ENCODE measurements at places on chromosomes 4 and X. TPM values are rescaled to one million over a fixed set of nuclear protein-coding genes. Genes with fewer than 3 reads are reported as not detected.

- DNase-seq = no peak
- 0 out of 2 replicates have a peak, but pooled peaks cover 4% of the 10 kb centered on the region for H3K36me3 ChIP-seq
- no peak overlapping the region for H3K27ac ChIP-seq
- no peaks in the 10 kb centered on the region for H3K4me1 ChIP-seq
These were observed 86.7 kb downstream of the PTTG2 start for GRCh38 chr4:38046727-38047489.

DNA sequence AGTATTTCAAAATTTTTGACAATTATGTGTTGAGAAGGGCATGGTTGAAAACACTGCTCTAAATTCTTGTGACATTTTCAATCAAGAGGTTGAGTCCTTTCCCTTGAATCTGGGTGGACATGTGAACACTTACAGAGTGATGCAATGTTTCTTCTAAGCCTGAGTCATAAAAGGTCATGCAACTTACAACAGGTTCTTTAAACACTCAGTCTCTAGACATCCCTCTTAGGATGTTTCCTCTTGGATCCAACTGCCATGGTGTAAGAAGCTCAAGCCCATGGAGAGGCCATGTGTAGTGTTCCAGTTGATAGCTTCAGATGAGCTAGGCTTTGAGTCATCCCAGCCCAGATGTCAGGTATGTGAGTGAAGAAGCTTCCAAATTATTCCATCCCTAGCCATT is 232.2 kb upstream of the MAOA start:
- no peaks in the 10 kb centered on the region for H3K27me3 ChIP-seq
- no peaks in the 10 kb centered on the region for H3K36me3 ChIP-seq
- H3K27ac ChIP-seq = no peak overlapping the region
- H3K4me3 ChIP-seq = no peak overlapping the region

DNA sequence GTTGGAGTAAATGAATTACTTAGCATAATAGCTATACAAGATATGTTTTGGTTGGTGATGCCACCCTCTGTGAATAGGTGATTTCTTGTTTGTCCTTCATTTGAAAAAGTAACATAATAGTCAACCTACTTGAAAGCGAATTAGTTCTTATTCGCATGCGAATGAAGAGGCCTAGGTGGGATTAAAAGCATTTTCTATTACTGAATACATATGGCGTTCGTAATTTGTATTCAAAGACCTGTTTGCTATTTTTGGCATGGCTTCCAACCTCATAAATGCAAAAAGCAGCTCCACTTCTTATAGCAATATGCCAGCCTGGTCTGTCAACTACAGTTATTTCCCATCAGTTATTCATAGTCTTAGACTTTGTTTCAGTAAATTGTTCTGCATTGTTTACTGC is 261.3 kb downstream of the TENM3 start:
- no peaks in the 10 kb centered on the region for H3K4me1 ChIP-seq
- no peaks in the 10 kb centered on the region for H3K36me3 ChIP-seq
- H3K27ac ChIP-seq = no peak overlapping the region
- no peaks in the 10 kb centered on the region for H3K27me3 ChIP-seq

The NCAPG gene
- 54.1 TPM for total RNA-seq

DNA sequence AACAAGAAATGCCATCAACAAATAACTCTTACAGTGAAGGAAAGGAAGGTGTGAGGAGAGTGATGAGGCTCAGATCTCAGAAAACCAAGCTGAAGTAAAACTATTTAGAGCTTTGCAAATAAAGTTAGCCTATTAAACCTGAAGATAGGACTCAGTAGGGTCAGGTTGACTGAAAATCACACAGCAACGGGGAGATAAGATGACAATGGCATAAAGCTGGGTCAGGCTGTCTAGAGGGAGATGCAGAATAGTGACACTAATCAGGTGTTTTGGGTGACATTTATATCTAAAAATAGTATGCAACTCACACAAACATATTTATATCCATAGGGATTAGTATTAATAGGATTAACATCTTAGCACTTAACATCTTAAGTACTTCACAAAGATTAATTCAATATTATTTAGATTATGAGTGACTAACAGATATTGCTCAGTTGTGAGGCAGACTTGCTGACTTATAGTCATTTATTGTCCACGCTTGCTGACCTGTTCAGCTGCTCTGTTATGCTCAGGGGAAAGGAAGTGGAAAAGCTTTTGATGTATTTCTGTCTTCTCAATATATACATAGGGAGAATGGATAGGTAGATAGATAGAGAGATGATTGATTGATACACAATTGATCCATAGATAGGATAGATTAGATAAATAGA is 130.7 kb upstream of the GUCY1A1 start:
- H3K27me3 ChIP-seq = no peaks in the 10 kb centered on the region
- no peaks in the 10 kb centered on the region for H3K36me3 ChIP-seq
- no peak overlapping the region for H3K4me3 ChIP-seq

DNA sequence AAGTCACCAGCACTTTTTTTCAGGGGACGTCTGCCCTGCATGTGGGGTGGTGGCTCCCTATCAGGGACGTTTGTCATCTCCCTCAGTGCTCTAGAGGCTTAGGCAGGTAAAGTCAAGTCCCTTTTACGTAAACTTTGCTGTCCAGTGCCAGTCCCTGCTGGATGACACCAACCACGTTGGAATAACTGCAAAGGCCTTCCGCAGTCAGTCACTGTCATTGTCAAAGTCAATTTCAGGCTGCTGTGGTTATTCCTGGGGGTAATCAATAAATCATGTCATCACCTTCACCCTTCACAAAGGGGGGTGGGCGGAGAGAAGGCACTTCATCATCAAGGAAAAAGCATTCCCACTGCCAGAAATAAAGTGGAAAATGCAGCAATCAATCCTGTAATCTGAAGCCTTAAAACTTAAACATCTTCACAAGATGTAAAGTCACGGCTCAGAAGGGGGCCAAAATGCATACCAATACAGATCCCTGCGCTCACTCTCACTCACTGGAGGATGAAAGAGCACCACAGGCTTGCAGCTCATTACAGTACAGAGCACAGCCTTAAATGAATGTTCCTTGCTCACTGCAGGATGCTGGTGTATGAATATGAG is 56.2 kb downstream of the CLDN22 start:
- H3K27ac ChIP-seq = no peak overlapping the region
- no peak overlapping the region for H3K4me3 ChIP-seq
- DNase-seq = no peak
- peaks cover 93% of the 10 kb centered on the region for H3K36me3 ChIP-seq
- no peaks in the 10 kb centered on the region for H3K27me3 ChIP-seq

The SYN1 gene
- 1.5 TPM for total RNA-seq

- no peaks in the 10 kb centered on the region for H3K4me1 ChIP-seq
- H3K27ac ChIP-seq = no peak overlapping the region
- DNase-seq = no peak
These were observed 26.1 kb downstream of the KLHL34 start for GRCh38 chrX:21632027-21632426.

DNA sequence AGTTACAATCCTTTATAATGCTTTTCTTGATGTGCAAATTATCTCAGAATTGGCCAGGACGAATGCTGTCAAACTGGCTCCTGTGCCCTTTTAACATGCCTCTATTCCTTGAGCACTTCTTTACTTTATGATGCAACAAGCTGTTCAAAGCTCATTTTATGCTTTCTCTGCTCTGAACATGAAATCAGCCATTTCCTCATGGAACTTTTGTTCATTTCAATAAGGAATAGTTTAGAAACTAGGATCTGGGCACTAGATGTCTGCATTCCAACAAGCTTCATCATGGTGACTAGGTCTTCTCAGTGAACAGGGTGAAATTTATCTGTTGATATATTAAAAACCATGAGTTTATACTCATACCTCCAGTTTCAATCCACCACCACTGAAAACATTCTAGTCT is 87.3 kb upstream of the TEX13A start:
- H3K4me1 ChIP-seq = no peaks in the 10 kb centered on the region
- no peak overlapping the region for H3K4me3 ChIP-seq
- H3K27me3 ChIP-seq = no peaks in the 10 kb centered on the region
- no peaks in the 10 kb centered on the region for H3K36me3 ChIP-seq
- no peak for DNase-seq

GRCh38 chr4:114922592-114922933 is 190.9 kb downstream of the NDST4 start:
- H3K36me3 ChIP-seq = no peaks in the 10 kb centered on the region
- no peak overlapping the region for H3K4me3 ChIP-seq
- no peaks in the 10 kb centered on the region for H3K27me3 ChIP-seq
- H3K27ac ChIP-seq = no peak overlapping the region
- no peaks in the 10 kb centered on the region for H3K4me1 ChIP-seq
- DNase-seq = no peak

The STK32B gene
- 0.38 TPM for total RNA-seq

The CITED1 gene
- total RNA-seq = 3.8 TPM

The LNX1 gene
- total RNA-seq = not detected

The PJA1 gene
- 38.3 TPM for total RNA-seq

DNA sequence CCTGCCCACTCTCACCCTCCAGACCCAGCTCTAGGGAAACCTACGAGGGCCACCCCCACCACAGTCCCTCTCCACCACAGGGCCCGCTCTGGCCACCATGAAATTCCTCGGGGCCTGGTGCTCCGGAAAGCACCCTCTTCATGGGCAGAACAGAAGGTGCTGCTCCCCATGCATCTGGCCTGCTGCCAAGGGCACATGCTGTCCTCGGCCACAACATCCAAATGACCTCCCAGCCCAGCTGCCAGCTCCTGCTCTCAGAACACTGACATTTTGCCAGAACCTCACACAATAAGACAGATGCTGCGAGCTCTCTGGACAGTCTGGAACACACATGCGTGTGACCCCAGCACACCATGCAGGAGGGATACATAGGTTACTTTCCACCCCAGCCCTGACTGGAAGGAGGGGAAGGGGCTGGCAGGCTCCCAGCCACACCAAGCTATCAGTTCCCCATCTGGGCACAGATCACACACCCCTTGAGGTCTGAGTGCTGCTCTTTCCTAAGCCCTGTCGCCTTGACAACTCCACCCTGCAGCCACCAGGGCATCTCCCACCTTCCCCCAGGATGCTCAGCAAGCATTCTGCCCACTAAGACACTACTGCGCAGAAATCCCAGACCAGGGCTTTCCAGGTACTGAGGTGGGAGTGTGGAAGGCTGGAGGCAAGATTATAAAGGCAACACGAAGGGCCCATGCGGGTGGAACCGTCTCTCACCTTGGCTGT is 5.8 kb downstream of the CCNQ start:
- DNase-seq = no peak
- H3K4me1 ChIP-seq = peaks cover 6% of the 10 kb centered on the region
- no peaks in the 10 kb centered on the region for H3K27me3 ChIP-seq
- no peak overlapping the region for H3K27ac ChIP-seq
- H3K4me3 ChIP-seq = no peak overlapping the region

DNA sequence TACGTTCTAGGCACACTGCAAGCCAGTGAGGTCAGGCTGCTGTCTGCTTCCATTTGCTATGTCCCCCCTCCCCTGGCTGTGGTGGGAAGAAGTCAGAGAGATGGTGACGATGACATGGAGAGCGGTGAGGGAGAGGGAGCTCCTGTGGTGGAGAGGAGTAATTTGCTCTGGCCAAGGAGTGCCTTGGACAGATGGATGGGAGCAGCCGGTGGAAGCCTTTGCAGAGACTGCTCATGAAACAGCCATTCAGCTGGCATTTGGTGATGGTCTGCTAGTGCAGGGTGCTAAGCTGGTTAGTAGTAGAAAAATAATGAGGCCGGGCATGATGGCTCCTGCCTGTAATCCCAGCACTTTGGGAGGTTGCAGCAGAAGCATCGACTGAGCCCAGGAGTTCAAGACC is 124.1 kb downstream of the FHDC1 start:
- no peak overlapping the region for H3K27ac ChIP-seq
- DNase-seq = no peak
- no peaks in the 10 kb centered on the region for H3K4me1 ChIP-seq
- no peaks in the 10 kb centered on the region for H3K36me3 ChIP-seq
- 0 out of 2 replicates have a peak, but pooled peaks cover 7% of the 10 kb centered on the region for H3K27me3 ChIP-seq
- no peak overlapping the region for H3K4me3 ChIP-seq

The LONRF3 gene
- total RNA-seq = 1.1 TPM

The SMS gene
- total RNA-seq = 437 TPM

The GLOD5 gene
- not detected for total RNA-seq

- no peaks in the 10 kb centered on the region for H3K4me1 ChIP-seq
- H3K4me3 ChIP-seq = no peak overlapping the region
These were observed 101.6 kb upstream of the PACRGL start for GRCh38 chr4:20598626-20599025.

- H3K4me1 ChIP-seq = no peaks in the 10 kb centered on the region
- no peak for DNase-seq
These were observed 48.0 kb downstream of the CPE start for GRCh38 chr4:165426823-165427222.

GRCh38 chrX:750812-751211 is 120.2 kb downstream of the SHOX start:
- no peak overlapping the region for H3K27ac ChIP-seq
- H3K4me1 ChIP-seq = no peaks in the 10 kb centered on the region
- H3K36me3 ChIP-seq = no peaks in the 10 kb centered on the region
- no peak overlapping the region for H3K4me3 ChIP-seq
- no peaks in the 10 kb centered on the region for H3K27me3 ChIP-seq

DNA sequence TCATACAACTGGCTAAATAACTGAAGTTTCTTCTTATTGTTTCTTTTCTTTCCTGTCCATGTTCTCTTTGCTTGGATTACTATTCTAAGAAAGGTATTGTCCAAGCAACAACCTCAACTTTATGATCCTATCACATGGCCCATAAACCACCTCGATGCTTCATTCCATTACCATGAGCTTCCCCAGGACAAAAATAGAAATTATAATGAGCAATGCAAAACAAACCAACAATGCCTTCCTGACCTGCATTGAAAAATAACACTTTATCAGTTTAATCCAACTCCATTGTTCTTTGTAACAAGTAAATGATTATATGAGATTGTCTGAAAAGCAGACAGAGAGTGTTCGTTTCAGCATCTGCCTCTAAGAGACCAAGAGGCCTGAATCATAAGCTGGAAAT is 148.8 kb downstream of the HS6ST2 start:
- no peak overlapping the region for H3K4me3 ChIP-seq
- no peaks in the 10 kb centered on the region for H3K36me3 ChIP-seq
- no peaks in the 10 kb centered on the region for H3K4me1 ChIP-seq

DNA sequence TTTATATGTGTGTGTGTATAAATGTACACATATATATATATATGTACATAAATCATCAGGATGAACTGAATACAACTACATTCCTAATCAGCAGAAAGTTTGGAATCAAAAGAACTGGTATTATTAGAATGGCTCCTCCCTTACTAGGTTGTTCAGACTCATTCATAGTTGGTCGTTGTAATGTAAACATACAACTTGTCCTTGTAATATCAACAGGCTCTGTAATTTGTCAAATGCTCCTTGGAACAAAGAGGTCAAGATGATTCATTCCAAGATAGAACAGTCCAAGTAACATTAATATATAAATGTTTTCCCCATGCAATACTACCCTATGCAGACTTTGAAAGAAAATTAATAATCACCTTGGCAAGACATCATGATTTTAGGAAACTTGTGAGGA is 351.4 kb upstream of the SMIM31 start:
- H3K27me3 ChIP-seq = 0 out of 2 replicates have a peak, but pooled peaks cover 2% of the 10 kb centered on the region
- H3K4me3 ChIP-seq = no peak overlapping the region
- no peaks in the 10 kb centered on the region for H3K36me3 ChIP-seq
- no peak overlapping the region for H3K27ac ChIP-seq

The CLCN5 gene
- 2.0 TPM for total RNA-seq

The ANK2 gene
- total RNA-seq = 3.4 TPM

GRCh38 chr4:128354205-128354821 is 66.7 kb upstream of the PGRMC2 start:
- peak; percentile 99 for DNase-seq
- no peaks in the 10 kb centered on the region for H3K27me3 ChIP-seq
- H3K4me3 ChIP-seq = no peak overlapping the region
- H3K4me1 ChIP-seq = peaks cover 81% of the 10 kb centered on the region
- H3K36me3 ChIP-seq = no peaks in the 10 kb centered on the region

Data from SJSA1 (cell line).